Stimulated activated CD4-positive, alpha-beta T cell treated with anti-CD3 and anti-CD28 coated beads, Interleukin-1b, Interleukin-23, amount 100 ng/mL, for 1 hour (primary cell): ENCODE measurements at places on chromosomes 6 and 20.

DNA sequence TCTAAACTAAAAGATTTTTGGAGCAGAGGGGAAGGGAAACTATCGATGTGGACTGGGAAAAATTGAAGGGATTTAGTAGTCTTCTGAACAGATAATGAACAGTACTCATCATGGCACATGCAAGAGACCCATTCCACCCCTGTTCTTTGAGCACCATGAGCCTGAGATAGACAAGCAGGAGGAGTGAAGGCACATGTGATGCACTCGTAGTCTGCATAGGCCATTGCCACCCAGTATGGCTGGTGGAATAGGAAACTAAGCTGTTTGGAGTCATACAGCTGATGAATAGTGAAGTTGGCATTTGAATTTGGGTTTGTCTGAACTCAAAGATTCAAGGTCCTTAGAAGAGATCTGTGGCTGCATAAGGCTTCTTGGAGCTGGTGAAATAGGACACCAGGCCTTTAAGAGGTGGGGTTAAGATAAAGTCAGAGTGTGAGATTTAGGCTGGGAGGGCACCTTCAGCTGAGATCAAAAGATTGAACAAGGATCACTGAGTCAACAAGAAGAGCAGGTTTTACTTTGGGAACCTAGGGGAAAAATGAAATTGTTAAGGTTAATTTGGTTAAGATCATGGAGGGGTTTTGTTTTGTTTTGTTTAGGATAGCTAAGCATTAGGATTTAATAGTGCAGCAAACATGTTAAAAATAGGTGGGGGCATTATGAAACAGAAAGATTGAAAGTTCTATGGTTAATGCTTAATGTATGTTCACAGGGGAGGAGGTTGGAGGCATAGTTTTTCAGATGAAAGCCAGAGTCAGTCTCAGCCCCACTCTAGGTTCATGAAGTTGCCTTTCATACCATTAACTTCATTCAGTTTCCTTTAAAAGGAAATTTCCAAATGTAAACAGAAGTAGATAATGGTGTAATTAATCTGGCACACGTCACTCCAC lies 148.8 kb downstream of the ARID1B start:
- DNase-seq, result no peak

DNA sequence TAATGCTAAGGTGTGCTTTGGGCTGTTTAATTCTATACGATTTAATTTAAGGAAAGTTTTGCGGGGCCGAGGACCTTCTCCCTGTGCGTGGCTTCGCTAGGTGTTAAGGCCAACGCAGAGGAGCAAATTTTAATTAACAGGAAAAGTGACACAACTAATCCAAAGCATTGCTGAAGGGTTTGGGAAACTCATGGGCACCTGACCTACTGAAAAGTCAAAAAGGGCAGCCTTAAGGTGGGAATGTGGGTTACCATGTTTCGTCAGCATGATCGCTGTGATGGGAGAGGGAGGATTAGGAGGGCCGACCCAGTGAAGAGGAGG lies 415 bp upstream of the CUL9 start:
- no peak for DNase-seq

- DNase-seq, result no peak
Measured at GRCh38 chr20:3995067-3995748, 20.1 kb downstream of the RNF24 start.

DNA sequence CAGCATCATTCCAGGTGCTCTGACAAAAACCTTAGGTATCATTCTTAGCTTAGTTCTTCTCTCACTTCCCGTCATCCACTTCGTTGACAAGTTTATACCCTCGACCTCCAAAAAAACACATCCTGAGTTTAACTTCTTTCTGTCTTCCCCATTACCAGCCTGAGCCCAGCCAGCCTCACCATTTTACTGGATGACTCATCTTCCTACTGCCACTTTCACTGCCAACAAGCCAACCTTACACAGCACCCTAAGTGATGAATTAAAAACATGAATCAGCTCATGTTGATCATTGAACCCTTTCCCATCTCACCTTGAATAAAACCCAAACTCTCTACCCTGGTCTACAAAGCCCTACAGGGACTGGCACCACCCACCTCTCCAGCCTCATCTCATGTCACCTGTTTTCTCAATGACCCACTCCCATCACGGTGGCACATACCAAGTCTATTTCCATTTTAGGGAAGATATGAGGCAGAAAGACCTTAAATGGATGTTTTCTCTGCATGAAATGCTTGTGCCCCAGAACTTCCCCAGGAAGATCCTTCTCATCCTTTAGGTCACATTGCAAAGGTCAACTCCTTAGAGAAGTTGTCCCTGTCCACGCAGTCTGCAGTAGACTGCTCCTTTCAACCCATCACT lies 9.9 kb upstream of the UST start:
- DNase-seq, result no peak

GRCh38 chr6:141719476-141719875 lies 413.2 kb upstream of the GJE1 start:
- DNase-seq, result no peak

GRCh38 chr6:169934699-169935347 lies 183.4 kb downstream of the ERMARD start:
- no peak for DNase-seq

DNA sequence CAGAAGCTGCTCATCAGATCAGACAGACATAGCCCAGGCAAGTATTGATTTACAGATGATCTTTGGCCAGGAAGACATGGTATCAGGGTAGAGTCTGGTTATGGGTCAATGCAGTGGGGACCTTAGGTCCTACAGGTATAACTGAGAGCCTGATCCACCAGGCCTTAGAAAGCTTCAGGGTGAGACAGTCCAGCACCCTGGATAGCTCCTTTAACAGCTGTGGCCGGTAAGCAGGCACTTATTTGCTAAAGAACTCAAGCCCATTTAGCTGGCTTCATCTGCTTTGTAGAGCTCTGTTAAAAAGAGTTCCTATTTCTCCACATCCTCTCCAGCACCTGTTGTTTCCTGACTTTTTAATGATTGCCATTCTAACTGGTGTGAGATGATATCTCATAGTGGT lies 39.6 kb downstream of the ESR1 start:
- DNase-seq, result no peak

DNA sequence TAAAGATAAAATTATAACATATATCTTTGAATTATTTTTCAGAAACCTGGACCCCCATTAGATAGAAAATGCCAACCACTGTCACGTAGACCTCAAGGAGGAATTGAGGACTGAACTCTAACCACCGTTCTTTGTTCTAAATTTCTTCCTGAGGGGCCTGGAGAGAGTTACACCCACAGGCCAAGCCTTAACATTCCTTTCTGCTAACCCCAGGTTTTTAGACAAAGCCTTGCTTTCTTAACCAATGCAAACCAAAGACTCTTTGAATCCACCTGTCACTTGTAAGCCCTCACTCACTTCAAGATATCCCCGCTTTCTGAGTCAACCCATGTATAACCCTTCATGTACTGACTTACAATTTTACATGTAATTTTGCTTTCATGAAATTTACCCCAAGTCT lies 41.0 kb downstream of the SNX14 start:
- DNase-seq, result no peak

- peak; percentile 80 for DNase-seq
Measured at GRCh38 chr20:36573103-36573797, at the start of gene TGIF2. TGIF2 (plus strand) TSS chr20:36573597; CDS start chr20:36578775, 5,178 bp downstream.

DNA sequence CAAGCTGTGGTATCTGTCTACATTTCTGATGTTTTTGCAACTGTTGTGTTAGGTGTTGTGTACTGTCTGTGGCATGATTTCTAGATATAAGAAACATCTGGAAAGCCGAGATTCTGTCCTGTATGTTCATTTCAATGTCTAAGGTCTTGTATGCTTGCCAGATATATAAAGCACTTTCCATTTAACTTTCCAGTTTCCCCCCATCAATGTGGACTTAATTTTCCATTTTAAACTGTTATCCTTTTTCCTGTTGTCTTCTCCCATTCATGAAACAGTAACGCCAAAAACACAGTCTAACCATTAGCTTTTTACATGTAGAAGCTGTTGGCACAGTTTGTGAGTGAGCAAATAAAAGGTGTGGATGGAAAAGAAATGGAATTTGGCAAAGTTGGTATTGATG lies 181.6 kb downstream of the FARS2 start:
- DNase-seq, result no peak

DNA sequence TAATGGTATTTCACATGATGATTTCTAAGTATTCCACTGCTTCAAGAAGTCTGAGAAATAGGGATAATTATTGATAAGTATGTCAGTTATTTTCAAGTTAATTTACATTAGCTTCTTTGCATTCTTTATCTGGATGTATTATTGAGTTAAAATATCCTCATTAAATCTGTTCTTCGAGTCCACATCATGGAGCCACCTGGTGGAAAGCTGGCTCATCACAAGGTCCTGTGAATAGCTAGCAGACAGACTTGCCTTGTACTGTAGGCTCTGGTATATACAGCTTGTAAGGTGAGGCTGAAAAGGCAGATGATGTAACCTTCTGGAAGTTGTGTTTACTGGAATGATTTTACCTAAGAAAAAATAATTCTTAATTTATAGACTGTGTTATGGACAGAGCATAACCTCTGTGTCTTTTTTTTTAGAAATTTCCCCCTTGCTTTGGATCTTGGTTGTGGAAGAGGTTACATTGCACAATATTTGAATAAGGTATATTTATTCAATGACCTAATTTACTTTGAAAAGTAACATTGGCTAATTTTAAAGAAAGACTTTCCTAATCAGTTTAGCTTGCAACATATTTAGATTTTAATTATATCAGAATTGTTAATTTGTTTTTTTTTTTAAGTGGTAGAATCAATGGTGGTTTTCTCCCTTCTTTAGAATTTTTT lies 3.5 kb downstream of the NDUFAF5 start:
- DNase-seq, result no peak

GRCh38 chr20:48789185-48789668 lies 38.6 kb downstream of the PREX1 start:
- no peak for DNase-seq

DNA sequence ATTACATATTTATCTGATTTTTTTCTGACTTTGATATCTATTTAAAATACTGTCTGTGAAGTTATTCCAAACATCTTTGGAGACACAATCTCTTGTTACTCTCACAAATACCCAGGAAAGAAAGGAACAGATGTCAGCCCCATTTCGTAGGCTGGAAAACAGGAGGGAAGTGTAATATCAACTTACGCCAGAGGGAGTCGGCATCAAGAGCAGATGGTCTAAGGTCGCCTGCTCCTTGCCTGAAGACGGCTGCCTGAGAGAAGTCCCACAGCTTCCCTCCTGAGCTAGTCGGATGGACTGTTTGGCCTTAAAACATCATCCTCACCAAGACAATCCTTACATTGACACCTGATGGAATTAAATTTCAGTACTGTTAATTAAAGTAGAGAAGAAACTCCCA lies 13.4 kb downstream of the CST7 start:
- no peak for DNase-seq

DNA sequence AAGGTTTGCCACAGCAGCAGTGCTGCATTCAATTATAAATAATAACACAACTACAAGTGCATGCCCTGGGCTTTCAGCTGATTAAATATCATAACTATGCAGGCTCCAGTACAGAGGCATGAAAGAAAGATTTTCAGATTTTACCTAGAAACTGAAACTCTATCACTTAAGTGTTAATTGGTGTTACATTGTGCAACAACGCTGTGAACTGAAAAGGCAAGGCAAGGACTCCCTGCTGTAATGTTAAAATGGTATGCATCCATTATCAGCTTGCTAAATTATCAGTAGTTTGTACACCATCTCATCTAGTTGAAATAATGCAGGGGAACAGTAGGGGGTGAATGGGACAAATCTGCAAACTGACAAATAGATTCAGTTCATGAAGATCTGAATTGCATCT lies 976.7 kb upstream of the MANEA start:
- DNase-seq, result no peak

- DNase-seq, result no peak
Measured at GRCh38 chr20:44911264-44911921, 1.5 kb downstream of the PABPC1L start.

GRCh38 chr20:50003253-50003656 lies 20.5 kb downstream of the SNAI1 start:
- no peak for DNase-seq

DNA sequence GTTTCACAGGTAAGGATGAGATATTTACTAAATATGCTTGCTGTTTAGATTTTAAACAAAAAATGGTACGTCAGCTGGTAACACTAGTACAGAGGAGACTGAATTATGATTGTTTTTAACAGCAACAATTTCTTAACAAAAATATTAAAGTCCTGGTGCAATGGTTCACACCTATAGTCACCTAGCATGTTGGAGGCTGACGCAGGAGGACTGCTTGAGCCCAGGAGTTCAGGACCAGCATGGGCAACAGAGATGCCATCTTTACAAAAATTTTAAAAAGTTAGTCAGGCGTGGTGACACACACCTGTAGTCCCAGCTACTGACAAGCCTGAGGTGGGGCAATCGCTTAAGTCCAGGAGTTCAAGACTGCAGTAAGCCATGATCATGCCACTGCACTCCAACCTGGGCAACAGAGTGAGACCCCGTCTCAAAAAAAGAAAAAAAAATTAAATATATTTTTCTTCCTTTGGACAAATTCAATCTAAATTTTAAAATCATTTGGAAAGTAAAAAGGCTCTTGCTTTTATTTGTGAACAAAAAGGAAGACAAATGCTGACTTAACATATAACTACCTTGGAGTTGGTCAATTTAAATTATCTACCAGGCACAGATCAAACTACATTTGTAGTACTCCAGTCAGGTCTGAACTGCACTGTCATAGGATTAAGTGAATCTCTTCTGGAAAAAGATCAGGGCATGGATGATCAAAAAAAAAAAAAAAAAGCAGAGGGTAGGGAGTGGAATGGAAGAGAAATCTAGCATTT lies 38.2 kb upstream of the RUNX2 start:
- DNase-seq, result no peak

DNA sequence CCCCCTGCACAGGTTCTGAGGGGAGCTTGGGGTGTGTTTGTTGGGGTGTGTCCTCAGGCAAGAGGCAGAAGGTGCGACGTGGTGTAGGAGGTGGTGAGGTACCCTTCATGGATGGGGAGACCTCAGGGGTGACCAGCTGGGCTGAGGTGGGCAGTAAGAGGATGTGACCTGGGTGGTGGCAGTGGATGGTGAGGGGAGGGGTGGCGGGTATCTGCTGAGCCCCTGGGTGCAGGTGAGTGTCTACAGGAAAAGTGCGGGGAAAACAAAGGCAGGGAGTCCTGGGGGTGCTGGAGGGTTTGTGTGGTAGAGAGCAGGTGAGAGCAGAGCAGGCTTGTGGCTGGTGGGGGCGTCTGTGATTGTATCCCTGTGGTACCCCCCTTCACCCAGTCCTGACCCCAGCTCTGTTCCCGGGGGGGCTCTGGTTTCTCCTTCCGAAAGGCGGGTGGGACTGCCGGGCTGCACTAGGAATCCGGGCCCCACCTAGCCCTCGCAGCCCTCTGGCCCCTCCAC lies 631 bp downstream of the RAET1L start:
- no peak for DNase-seq
